ENCODE measurements at places on chromosomes 1 and 21.

DNA sequence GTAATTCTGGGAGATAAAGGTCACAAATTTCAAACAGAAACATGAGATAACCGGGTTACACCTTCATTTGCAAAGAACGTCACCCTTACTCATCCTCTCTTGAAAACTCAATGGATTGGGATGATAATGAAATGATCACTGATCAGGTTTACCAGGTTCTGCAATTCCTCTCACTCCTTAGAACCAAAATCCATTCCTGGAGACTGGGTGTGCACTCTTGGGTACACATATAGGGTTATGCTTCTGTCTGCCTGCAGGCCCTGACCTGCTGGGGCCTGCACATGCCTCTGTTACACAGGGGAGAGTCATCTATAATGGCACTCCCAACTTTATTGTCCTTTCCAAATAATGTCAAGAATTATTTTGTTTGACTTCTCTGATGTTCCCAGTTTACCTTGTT lies 8.3 kb downstream of the SUSD4 start:
- no peak for DNase-seq

DNA sequence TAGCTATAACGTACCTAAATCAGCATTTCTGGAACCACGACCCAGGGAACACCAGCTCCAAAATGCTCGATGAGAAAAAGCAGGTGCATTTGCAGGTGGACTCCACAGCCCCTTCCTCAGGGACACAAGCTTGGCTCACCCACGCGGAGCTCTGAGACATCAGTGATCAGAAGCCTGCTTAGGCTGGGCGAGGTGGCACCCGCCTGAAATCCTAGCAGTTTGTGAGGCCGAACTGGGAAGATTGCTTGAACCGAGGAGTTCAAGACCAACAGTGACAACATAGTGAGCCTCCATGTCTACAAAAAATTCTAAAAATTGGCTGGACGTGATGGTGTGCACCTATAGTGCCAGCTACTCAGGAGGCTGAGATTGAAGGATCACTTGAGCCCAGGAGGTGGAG lies 2.5 kb upstream of the TSPEAR start:
- no peak for DNase-seq

DNA sequence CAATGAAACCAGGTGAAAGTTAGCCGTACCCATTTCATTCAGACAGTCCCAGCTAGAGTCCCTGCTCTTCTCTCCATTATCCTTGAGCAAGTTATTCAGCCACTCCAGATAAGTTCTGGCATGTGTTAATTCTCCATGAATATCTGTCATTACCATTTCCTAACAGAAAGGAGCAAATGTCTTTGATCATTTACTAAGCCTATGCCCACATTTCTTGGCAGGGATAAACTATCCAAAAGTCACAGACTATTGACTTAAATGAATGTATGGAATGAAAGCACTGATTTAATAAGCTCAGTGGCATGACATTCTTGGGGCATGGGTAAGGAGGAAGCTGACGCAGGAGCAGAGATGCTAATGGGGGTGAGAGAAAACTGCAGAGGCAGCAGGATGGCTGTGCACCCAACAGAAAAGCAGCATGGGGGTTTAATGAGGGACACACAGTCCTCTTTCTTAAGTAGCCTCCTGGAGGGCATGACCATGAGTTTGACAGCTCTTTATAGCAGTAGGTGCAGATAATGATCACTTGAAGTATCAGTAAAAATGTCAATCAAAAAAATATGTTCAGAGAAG lies 17.6 kb upstream of the DHCR24 start:
- DNase-seq, result no peak

GRCh38 chr1:156706657-156707416 lies 1.5 kb upstream of the CRABP2 start:
- DNase-seq, result no peak

All from NCI-H1092 treated with DMSO at 0.1 percent for 48 hours (cell line).